ENCODE measurements at places on chromosomes 2 and 18.

GRCh38 chr2:119119076-119119785, 39.3 kb downstream of the C1QL2 start:
- DNase-seq: no peak

DNA sequence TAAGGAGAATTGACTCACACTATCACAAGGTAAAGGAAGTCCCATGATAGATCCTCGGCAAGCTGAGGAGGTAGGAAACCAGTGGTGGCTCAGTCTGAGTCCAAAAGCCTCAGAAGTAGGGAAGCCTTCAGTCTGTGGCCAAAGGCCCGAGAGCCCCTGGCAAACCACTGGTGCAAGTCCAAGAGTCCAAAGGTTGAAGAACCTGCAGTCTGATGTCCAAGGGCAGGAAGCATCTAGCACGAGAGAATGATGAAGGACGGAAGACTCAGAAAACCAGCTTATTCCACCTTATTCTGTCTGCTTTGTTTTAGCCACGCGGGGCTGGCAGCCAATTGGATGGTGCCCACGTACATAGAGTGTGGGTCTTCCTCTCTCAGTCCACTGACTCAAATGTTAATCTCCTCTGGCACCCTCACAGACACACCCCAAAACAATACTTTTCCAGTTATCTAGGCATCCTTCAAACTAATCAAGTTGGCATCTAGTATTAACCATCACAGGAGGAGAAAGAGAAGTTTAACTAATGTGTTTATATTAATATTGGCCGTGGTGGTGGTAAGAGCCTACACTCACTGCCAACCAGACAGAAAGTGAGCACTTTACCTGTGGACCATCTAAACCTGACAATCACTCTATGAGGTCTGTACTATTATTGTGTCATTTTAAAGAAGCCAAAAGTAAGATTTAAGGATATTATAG, 8.1 kb upstream of the TRIB2 start:
- no peak for DNase-seq

DNA sequence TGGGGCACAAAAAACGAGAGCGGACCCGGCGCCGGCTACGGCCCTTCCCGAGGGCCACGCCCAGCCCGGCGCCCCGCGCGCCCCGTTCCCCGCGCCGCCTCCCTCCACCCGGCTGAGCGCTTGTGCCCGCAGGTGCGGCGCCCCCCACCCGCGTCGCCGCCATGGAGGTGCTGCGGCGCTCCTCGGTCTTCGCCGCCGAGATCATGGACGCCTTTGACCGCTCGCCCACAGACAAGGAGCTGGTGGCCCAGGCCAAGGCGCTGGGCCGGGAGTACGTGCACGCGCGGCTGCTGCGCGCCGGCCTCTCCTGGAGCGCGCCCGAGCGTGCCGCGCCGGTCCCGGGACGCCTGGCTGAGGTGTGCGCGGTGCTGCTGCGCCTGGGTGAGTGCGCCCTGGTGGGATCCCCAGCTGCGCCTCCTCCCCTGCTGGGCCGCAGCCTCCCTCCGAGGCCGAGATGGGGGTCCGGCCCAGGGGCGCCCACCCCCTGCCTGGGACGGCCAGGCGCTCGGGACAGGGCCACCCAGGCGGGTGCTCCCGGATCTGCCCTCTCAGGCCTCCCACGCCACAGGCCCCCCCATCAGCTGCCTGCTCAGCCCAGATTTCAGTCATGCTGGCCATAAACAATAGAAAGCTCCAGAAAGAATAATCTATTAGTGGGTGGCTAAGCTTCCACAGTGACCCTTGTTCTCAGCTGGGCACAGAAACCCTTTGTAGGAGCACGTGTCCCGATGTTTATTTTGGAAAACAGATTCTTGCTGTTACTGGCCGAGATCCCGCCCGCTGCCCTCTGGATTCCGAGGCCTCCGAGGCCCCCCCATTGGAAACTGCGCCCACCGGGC, 997 bp downstream of the BOK start:
- DNase-seq: no peak

GRCh38 chr2:3647831-3648651, 10.0 kb upstream of the ALLC start:
- no peak for DNase-seq

DNA sequence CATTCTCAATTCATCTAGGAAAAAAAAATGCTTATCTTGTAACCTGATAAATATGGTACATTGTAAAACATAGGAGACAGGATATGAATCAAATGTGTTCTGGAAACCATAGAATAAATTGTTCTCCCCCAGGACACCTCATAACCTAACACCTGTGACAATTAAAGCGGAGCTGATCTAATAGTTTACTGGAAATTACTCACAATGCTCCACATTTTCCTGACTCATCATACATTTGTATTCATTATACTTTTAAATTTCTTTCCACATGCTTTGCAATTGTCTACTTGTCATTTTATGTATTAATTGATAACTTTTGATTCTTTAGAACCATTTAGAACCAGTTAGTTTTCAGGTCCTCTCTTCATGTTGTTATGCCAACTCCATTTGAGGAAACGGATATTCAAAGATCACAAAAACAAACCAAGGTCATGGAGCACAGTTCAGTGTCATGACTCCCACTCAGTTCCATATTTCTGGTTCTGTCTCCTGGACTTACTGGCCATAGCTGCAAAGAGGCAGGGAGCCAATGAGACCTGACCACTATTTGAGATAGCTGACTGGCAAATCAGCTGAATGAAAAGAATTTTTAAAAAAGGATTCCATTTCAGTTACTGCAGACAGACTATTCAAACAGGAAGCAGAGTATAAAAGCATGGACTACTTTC, 128.5 kb downstream of the CALCRL start:
- DNase-seq: no peak

DNA sequence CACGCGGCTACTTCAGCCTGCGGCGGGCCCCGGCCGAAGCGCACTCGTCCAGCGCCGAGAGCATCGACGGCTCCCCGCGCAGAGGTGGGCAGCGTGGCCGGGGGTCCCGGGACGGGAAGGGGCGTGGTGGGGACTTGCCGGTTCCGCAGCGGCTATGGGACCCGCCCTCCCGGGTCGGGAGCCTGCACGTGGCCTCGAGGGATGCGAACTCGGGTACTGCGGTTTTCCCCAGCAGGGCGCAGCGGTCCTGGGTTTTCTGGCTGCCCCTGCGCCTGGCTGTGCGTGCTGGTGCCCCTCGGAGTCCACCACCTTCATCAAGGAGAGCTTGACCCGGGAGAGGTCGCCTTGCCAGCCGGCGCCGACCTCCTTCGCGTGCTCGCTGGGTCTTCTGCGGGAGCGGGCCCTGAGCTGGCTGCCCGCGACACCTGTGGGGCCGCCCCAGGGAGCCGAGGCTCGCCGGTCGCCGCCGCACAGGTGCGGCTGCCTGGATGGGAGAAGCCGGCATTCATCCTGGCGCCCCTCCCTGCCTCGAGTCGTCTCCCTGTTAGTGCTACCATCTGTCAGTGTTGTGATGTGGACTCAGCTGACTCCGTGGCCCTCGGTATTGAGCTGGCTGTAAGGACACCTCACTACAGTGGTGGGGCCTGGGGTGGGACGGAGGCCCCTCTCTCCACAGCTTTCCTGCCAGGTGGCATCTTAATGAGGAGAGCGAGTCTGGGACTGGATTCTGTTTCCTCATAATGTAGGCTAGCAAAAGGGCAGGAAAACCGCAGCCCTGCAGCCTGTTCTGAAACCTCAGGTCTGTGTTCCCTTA, 177.3 kb downstream of the AGAP1 start:
- no peak for DNase-seq

- no peak for DNase-seq
Observed at GRCh38 chr2:56128235-56128634, 55.6 kb upstream of the CCDC85A start.

DNA sequence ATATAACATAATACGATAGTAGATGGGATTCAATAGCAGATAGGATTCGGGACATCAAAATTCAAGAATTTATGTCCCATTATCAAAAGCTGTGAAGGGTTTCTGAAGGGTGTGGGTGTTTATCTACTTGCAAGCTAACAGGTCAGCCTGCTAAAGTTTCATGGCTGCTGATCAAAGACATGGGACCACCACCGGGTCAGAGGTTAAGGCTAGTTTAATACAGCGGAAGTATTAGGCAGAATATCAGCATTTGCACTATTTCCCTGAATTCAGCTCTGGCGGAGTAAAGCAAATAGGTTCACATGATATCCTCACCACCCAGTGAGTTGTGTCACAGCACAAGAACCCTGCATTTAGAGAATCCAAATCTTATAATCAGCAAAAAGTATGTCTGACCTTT, 82.5 kb downstream of the DSEL start:
- no peak for DNase-seq

- DNase-seq: no peak
Observed at GRCh38 chr2:41723526-41723925, 324.3 kb upstream of the PKDCC start.

DNA sequence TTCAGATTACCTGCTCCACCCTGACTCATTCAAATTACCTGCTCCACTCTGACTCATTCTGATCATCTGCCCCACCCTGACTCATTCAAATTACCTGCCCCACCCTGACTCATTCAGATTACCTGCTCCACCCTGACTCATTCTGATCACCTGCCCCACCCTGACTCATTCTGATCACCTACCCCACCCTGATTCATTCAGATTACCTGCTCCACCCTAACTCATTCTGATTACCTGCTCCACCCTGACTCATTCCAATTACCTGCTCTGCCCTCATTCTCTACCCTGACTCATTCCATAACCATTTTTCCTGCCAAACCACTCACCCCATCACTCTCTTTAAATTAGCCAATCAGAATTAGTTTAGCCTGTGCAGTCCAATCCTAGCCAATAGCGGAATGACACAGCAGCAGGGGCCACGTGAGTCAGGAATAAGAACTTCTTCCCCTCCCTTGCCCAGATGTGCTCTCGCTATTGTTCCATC, 26.2 kb downstream of the CFAP53 start:
- no peak for DNase-seq

- DNase-seq: no peak
Observed at GRCh38 chr2:227805578-227805977, 8.1 kb upstream of the CCL20 start.

DNA sequence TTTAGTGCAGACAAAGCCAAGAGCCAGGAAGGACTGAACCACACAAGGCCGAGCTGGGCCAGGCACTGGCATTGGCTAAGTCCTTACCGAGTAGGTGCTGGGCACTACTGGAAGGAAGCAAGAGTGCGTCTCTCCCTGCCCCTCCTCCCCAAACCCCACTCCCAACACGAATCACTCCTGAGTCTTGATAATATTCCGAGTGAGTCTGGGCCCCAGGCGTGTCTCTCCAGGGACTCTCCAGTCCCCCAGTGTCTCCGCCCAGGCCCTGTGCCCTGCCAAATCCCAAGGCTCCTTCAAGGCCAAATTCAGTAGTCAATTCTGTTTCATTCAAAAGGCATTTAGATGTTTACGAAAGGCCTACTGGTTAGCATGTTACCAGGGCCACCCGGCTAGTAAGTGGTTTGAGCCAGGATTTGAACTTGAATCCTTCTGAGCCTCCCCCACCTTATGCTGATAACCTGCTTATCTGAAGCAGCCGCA, 82.8 kb downstream of the GLI2 start:
- no peak for DNase-seq

DNA sequence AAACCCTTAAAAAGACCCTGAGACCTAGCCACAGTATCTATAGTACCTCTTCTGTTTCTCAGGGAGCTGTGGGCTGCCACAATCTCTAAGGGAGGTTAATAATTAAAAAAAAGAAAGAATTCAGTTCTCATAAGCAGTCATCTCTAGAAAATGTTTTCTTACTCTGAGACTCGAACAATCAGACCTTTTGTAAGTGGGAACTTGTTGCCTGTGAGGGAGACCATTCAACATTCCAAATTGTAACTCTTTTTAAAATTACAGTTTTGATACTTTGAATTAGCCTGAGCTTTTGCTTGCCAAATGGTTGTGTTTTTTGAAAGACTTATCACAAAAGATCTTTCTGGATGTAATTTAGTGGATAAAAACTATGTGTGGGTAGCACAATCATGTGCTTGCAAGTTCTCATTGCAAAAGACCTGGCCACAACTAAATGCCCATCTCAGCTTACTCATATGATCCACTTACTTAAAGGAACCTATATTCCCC, 33.3 kb downstream of the IL1R2 start:
- DNase-seq: no peak

GRCh38 chr2:173580956-173581355, 226.3 kb downstream of the CDCA7 start:
- no peak for DNase-seq

- no peak for DNase-seq
Observed at GRCh38 chr18:46468426-46469180, 188.4 kb downstream of the LOXHD1 start.

Measured in right forelimb (tissue), 1 donor.